ENCODE measurements at places on chromosomes 13 and 19. TPM values are rescaled to one million over a fixed set of nuclear protein-coding genes. Genes with fewer than 3 reads are reported as not detected.

Gene KMT5C
- total RNA-seq: 7.6 TPM

Gene SIRT2
- total RNA-seq: 45.8 TPM

Gene CCDC70
- total RNA-seq: not detected

Gene ATP8B3
- total RNA-seq: 0.38 TPM

Gene LPAR2
- 0.56 TPM for total RNA-seq

Gene ZSCAN4
- total RNA-seq: not detected

Data from regular cardiac myocyte (primary cell).